ENCODE measurements at places on chromosomes 7 and 10. TPM values are rescaled to one million over a fixed set of nuclear protein-coding genes. Genes with fewer than 3 reads are reported as not detected.

GRCh38 chr10:103958996-103959395 lies 7.9 kb upstream of the SLK start:
- no peak overlapping the region for H3K27ac ChIP-seq
- H3K27me3 ChIP-seq = no peaks in the 10 kb centered on the region
- H3K4me3 ChIP-seq = no peak overlapping the region
- H3K4me1 ChIP-seq = no peaks in the 10 kb centered on the region

Gene CH25H
- not detected for polyA plus RNA-seq

GRCh38 chr10:80268938-80269588 lies 20.4 kb downstream of the MAT1A start:
- H3K27me3 ChIP-seq = peaks cover 4% of the 10 kb centered on the region
- H3K27ac ChIP-seq = no peak overlapping the region
- H3K36me3 ChIP-seq = peaks cover 1% of the 10 kb centered on the region
- no peaks in the 10 kb centered on the region for H3K4me1 ChIP-seq
- no peak overlapping the region for H3K4me3 ChIP-seq

Gene KCNMA1
- polyA plus RNA-seq = not detected

Gene EN2
- polyA plus RNA-seq = not detected

Gene CELF2
- polyA plus RNA-seq = 153 TPM

Gene EDRF1
- polyA plus RNA-seq = 11.6 TPM

GRCh38 chr10:23343591-23344240 lies 881 bp downstream of the C10orf67 start:
- peak overlapping the region; percentile 89 for H3K27ac ChIP-seq
- DNase-seq = no peak
- H3K4me3 ChIP-seq = peak overlapping the region; percentile 90
- no peaks in the 10 kb centered on the region for H3K36me3 ChIP-seq

Data from naive thymus-derived CD8-positive, alpha-beta T cell (primary cell).